EL (cell line): ENCODE measurements at places on chromosomes 4 and X.

- no peak for DNase-seq
These were observed 212.6 kb upstream of the GK2 start for GRCh38 chr4:79620617-79621016.

- DNase-seq = peak; percentile 55
These were observed 77.3 kb upstream of the NOCT start for GRCh38 chr4:138938366-138938690.

DNA sequence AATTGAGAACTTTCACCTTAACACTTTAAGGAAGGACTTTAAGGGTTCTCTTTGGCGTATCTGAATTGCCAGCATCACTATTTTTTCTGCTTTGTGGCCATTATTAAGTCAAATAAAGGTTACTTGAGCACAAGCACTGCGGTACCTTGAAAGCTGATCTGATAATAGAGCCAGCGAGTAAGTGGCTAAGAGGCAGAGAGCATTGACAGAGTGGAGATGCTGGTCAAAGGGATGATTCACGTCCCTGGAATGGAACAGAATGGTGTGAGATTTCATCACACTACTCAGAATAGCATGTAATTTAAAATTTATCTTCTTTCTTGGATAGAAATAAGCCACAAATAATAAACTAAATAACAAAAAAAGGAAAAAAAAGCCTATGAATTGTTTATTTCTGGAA is 57.1 kb upstream of the NPFFR2 start:
- peak; percentile 52 for DNase-seq

GRCh38 chr4:167114416-167114971 is 119.8 kb downstream of the SPOCK3 start:
- no peak for DNase-seq

DNA sequence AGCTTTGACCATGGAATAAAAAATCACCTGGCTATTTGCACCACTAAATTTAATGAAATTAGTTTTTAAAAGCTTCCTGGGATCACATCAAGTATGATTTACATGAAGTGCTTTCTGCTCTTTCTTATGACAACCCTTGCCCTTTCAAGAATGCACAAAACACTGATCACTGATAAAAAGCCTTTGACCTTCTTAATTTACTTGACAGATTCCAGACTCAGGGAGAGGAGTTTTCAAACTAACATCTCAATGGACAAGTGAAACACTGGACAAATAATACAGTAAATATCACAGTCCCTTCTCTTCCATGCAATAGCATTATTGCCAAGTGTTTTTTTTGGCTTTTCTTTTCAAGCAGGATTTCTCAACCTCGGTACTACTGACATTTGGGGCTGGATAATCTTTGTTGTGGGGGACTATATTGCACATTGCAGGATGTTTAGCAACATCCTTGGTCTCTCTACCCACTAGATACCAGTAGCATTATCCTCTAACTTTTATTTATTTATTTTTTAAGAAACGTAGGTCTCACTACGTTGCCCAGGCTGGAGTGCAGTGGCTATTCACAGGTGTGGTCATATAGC is 86.3 kb downstream of the ZNF827 start:
- no peak for DNase-seq

- no peak for DNase-seq
These were observed 104.8 kb downstream of the DLG3 start for GRCh38 chrX:70549429-70549828.

DNA sequence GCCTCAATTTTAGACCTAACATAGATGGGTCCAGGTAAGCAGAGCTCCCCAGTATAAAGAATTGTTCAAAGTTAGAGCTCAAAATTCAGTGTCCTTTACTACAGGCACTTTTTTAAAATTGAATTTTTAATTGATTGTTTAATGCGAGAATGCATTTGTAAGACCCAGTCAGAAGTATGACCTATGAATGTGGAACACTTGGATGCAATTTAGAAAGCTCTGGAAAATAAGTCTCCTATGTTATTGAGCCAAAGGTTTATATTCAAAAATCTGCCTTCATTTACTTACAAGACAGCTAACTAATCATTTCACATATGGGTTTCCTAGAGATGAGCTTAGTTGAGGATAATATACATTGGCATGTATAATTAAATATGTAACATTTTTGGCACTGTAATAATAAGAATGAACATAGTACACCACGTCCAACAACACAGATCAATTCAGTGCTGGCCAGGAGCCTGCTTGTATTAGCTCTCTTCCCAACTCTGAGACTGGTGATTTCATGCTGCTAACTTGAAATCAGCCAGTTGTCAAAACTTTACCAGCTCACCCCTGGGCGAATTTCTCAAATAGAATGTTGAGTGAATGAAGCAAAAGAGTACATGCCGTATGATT is 197.2 kb upstream of the NPY2R start:
- no peak for DNase-seq
